Aorta (tissue), 5 donors: ENCODE measurements at places on chromosomes 11 and 22.

DNA sequence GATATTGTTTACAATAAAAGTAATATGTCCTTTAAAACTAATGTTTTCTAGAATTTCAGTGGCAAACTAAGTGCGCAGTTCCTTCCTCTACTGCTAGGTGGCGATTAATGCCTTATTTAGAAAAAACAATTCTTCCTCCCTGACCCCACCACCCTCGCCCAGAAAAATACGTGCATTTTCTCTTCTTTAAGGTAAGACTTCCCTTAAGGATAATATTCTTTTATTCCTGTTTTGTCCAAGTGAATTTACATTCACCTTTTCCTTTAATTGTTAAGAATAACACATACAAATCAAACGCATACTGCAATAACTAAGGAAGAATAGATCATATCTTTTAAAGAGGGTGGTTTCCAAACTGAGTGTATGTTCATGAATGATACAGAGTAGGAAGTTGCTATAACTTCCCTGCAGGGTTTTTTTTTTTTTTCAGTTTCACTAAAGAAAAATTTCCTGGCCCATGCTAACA is 17.0 kb upstream of the PSMA1 start:
- DNase-seq, result no peak

GRCh38 chr11:19828382-19829108 is 115.9 kb downstream of the NAV2 start:
- no peak for DNase-seq

DNA sequence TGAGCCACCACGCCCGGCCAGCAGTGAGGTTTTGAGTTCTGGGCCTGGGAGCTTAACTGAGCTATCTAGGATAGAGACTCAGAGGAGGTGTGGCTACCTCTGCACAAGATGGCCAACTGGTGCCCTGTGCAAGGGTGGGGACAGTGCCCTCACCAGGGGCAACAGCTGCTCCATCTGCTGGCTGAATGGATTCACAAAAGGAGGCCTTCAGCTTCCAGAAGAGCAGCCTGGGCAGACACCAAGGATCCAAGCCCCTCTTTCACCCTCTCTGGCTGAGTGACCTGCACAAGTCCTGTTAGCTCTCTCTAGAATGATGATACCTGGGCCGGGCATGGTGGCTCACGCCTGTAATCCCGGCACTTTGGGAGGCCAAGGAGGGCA is 33.5 kb upstream of the BAIAP2L2 start:
- DNase-seq, result no peak

DNA sequence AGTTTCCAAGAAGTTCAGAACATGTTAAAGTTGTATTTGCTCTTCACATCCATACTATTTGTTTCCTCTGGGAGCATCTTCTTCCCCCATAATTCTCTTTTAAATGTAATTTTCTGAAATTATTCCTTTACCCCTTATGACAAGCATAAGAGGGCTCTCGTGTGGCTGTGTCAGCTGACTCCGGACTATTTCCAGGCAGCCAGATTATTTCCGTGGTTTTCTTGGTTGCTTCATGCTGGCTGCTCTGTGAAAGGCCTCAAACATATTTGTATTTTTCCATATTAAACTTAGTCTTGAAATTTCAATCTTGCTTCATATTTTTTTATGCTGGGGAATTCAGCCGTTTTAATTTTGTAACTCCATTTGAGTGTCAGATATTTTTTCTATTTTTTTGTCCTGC is 2.8 kb upstream of the MMP1 start:
- no peak for DNase-seq

- DNase-seq, result no peak
Measured at GRCh38 chr22:36279219-36279666, 26.3 kb downstream of the APOL1 start.

DNA sequence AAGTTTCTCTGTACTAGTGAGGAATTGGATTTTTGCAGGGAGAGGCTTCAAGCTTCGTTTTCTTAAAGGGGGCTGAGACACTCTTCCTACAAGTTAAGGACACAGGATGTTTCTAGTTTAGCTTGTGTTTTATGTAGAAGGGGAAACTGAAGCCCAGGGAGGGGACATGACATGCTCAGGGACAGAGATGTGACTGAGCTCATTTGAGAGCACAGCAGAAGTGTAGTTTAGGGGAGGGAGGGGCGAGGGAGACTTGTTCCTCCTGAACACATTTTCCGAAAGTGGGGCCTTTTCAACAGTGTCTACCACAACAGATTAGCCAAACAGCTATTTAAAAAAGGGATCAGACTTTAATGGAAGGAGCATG is 148.1 kb downstream of the FBXO7 start:
- DNase-seq, result no peak

- DNase-seq, result no peak
Measured at GRCh38 chr11:67404515-67405195, 772 bp downstream of the TBC1D10C start.

- no peak for DNase-seq
Measured at GRCh38 chr11:134957540-134958335, 545.7 kb upstream of the B3GAT1 start.
